Heart left ventricle (tissue), 16 donors: ENCODE measurements at places on chromosomes 2 and 18. TPM values are rescaled to one million over a fixed set of nuclear protein-coding genes. Genes with fewer than 3 reads are reported as not detected.

Gene UGT1A4
- not detected for polyA plus RNA-seq

Gene HOXD1
- polyA plus RNA-seq = not detected

Gene SPHKAP
- 8.3 TPM for polyA plus RNA-seq

Gene FIGN
- 3.0 TPM for polyA plus RNA-seq

Gene KIF1A
- polyA plus RNA-seq = 0.97 TPM

Gene FRZB
- 1.1 TPM for polyA plus RNA-seq

Gene VWA3B
- 0.11 TPM for polyA plus RNA-seq

Gene CIB4
- not detected for polyA plus RNA-seq

Gene MPHOSPH10
- 31.5 TPM for polyA plus RNA-seq

Gene RAD51AP2
- polyA plus RNA-seq = not detected

Gene RPRD1A
- polyA plus RNA-seq = 49.6 TPM

Gene C2orf78
- polyA plus RNA-seq = not detected

Gene SIX3
- polyA plus RNA-seq = not detected

Gene APLF
- polyA plus RNA-seq = 0.65 TPM
